ENCODE measurements at places on chromosomes 11 and 22.

DNA sequence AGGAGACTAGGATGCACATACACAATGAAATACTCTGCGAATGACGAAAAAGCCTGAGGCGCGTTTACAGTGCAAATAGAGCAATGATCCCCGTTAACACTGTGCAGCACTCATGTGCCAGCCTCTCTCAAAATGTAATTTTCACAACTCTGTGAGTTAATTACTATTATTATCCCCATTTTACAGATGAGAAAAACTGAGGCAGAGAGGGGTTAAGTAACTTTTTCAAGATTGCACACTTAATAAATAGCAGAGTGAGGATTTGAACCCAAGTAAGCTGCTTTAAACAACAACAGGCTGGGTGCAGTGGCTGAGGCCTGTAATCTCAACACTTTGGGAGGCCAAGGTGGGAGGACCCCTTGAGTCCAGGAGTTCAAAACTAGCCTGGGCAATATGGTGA is 21.6 kb upstream of the SYT12 start:
- peak; percentile 40 for ATAC-seq

DNA sequence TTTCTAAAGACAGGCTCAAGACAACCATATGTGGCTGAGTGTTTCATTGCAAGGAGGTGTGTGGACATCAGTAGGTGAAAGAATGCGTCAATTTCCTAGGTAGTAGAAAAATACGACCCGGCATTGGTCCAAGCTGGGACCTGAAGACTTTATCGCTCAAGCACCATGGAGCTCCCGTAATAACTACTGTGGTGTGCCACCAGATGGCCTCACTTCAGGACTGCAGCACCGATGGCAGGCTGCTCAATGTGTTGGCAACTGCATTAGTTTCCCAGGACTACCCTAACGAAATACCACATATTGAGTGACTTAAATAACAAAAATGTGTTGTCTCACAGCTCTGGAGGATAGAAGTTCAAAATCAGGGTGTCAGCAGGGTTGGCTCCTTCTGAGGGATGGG is 72.4 kb upstream of the FAT3 start:
- no peak for ATAC-seq

GRCh38 chr11:12581923-12582322 is 92.3 kb upstream of the TEAD1 start:
- peak; percentile 91 for ATAC-seq

DNA sequence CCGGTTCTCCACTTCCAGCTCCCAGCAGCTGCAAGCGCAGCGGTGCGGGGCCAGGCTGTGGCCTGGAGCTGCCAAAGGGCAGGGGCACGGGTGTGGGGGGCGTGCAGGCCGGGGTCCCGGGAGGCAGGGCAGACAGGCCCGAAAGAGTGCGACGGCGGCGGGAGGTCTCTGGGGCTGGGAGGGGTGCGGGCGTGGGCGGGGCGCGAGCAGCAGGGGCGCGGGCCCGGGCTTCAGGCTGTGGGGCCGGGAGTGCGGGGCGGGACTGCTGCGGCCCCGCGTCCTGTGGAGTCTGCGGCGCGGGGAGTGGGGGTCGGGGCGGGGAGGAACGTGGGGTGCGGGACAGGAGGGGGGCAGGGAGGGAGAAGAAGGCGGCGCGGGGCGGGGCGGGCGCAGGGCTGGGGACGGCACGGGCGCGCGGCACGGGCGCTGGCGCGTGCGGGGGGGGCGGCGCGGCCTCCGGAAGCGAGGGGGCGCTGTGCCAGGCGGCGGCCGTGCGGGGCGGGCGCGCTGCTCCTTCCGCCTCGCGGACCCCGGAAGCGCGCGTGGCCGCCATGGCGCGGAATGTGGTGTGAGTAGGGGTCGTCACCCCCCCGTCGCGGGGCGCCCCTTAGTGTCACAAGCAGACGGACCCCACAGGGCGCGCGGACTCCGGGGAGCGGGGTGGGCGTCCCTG is at the start of gene MRPL23:
Gene MRPL23, plus strand, starts transcription at position 521 of the 673 bp plus-strand sequence. Its CDS starts 31 bp downstream, at position 552.
- peak; percentile 75 for ATAC-seq

- ATAC-seq = no peak
Observed at GRCh38 chr11:82753921-82754320, 20.3 kb upstream of the FAM181B start.

- ATAC-seq = no peak
Observed at GRCh38 chr11:57974848-57975601, 48.7 kb upstream of the OR9Q1 start.

GRCh38 chr22:43884600-43885318 is 7.1 kb downstream of the PNPLA5 start:
- peak; percentile 37 for ATAC-seq

DNA sequence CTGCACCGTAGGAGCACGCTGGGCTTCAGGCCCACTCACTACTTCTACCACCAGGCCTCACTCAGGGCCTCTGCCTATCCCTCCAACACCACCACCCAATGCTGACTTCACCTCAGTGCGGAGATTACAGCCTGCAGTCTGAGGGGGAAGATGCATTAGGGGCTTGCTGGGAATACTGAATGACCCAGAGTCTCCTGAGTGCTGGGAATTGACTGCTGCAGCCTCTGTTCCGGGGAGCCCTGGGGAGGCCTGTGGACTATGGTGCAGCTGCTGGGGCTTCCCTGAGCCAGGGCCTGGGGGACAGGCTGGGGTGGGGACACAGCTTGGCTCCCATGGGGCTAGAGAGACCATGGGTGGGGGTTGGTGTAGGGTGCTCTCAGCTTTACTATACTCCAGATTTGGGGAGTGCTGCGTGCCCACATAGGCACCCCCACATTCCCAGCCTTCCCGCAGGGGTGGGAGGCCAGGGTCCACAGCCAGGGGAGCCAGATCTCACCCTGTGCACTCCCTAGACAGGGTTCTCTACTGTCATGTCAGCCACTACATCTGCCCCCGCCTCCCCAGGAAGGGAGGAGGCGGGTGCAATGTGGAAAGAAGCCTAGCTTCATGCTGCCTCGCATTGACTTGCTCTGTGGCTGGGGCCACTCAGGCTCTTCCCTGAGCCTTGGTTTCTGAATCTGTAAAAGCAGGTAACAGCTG is 44.4 kb downstream of the GDPD5 start:
- no peak for ATAC-seq

- ATAC-seq = no peak
Observed at GRCh38 chr11:110778343-110778742, 66.1 kb upstream of the ARHGAP20 start.

GRCh38 chr11:69130654-69131053 is 25.1 kb upstream of the SMIM38 start:
- no peak for ATAC-seq

DNA sequence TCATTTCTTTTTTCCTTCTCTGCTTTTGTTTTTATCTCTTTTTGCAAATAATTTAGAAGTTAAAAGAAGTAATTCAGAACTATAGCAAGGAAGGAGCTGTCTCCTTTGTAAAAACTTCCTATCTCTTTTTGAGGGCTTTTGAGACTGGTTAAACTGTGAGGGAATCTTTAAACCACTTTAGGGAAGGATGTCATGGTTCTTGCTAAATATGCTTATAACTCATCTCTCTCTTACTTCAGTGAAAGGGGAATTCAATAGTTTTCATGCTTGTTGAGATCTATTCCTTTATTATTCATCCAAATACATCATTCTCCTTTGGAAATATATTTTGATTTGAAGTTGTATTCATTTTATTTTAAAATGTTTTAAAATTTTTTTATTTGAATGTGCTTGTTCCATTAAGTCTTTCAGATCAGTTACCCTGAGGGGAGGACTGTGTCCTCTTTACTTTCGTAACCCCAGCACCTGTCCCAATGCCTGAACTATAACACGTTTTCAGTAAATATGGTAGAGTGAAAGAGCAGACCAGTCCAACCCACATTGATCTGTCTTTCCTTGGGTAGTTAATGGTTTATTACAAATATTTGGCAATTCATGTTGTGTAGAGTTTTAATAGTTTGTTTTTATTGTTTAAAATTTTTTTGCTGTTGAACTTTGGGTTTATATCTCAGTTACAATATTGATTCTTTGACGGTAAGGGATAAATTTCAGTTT is 27.5 kb downstream of the AMOTL1 start:
- ATAC-seq = no peak

DNA sequence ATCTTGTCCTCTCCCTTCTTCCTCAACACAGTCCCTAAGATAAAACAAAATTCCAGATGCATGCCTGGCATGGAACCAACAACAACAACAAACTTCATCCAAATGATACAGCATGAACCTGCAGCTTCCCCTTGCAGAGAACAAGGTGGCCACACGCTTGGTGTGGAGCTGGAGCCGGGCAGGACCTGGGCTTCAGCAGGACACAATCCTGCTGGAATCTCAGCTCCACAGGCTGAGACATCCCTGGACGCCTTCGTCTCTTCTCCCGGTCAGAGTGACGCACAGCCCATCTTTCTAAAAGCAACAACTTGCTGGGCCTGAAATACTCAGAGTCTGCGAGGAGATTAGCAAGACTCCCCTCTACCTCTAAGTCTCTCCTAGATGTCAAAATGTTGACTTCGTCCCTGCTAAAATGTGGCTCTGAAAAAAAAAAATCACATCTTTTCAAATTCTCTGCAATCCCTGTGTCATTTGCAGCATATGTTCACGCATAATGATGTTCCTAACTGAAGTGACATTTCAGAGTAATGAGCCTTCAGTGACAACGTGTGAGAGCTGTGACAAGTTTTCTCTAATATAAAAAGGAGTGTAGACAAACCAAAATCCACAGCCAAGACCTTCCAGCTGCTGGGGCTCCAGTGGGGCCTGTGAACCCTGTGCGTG is 1232.3 kb downstream of the TBC1D22A start:
- ATAC-seq = no peak

GRCh38 chr11:64347193-64347867 is 7.3 kb downstream of the CCDC88B start:
- peak; percentile 13 for ATAC-seq

GRCh38 chr11:46330563-46331281 is 16.5 kb upstream of the DGKZ start:
- no peak for ATAC-seq

DNA sequence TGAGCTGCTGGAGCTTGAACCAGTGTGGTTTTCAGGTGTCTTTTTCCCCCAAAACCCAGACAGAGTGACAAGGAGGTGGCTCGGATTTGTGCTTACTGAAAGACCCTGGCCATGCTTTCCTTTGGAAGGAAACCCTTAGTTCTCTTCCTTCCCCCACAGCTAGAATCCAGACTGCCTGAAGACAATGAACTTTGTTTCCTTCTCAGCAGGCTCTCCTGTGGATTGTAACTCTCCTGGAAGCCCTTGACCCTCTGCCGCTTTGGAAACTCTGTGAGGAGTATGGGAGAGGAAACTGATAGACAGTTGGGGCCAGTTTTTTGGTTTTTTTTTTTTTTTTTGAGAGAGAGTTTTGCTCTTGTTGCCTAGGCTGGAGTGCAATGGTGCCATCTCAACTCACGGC is 62.1 kb upstream of the SESN3 start:
- ATAC-seq = no peak

GRCh38 chr11:117823946-117824420 is 561 bp downstream of the FXYD2 start:
- no peak for ATAC-seq

DNA sequence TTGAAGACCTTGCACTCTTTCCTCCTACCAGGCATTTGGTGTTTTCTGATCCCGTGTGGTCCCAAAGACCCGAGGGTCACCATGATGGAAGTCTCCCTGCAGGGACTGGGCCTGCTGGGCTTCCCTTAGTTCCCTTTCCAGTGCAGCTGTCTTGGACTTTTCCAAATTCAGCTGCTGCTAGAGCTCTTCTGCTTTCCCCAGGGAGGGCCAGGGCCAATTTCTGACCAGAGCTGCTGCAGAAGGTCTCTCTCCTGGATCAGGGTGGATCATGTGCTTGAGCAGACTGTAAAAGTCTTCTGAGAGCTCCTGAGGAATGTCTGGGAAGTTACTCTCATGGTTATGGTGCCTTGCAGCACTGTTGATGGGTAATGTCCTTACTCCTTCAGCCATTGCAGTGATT is 23.2 kb downstream of the LDLRAD3 start:
- no peak for ATAC-seq

DNA sequence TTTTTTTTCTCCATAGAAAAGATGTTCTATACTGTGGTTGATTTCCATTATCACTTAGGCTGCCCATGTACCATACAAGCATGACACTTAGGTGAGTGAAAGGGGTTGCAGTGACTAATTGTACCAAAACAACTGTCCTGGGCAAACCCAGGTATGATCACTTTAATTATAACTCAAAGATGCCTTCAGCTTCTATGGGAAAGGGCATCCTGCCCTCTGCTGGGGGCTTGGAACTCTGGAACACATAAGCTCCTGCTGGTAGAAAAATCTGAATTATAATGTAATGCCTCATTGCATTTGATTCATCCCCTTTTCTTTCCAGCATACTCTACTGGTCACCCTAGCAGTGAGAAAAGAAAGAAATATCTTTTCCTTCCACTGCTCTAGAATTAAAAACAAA is 206.3 kb downstream of the DDX10 start:
- peak; percentile 29 for ATAC-seq

- no peak for ATAC-seq
Observed at GRCh38 chr11:99316776-99317520, 296.2 kb downstream of the CNTN5 start.

GRCh38 chr11:86719781-86720463 is 47.5 kb upstream of the ME3 start:
- peak; percentile 90 for ATAC-seq

GRCh38 chr22:32836280-32837123 is 35.0 kb downstream of the TIMP3 start:
- ATAC-seq = no peak

DNA sequence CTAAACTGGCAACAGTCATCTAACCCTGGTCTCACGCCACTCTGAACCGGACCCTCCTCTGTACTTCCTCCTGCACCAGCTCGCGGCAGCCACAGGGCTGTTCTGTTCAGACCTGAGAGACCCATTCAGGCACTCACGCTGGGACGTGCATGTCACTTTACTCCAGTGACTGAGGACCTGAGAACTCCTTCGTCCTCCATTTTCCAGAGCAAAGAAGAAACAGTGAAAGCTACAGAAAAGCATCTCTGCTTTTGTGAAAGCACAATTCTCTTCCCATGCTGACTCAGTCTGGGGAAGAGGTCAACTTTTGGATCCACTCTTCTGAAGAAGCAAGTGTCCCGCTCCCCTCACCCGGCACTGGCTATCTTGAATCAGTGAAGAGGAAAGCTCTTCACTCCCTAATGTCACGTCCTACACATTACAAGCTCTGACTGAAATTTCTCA is 24.5 kb downstream of the PISD start:
- no peak for ATAC-seq

DNA sequence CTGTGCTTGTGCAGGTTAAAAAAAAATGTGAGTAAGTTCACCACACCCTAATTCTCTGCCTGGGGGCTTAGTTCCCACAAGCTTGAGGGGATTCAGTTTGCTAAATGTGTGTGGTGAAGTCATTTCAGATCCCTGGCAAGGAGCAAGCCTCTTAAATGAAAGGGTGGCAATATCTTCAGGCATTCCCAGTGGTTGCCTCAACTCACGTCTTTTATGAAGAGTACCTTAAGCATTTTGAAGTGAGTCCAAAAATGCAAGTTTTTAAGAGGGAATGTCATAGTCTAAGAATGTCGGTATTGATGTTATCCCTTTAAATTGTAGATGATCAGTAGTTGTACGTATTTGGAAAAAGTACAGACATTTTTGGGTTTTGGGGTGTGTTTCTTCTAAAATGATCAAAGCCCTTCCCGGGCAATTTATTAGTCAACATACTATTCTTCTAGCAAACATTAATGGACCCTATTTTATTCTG is 4.9 kb downstream of the TCP11L1 start:
- peak; percentile 55 for ATAC-seq

- ATAC-seq = no peak
Observed at GRCh38 chr11:120335556-120335907, 681 bp upstream of the ARHGEF12 start.

GRCh38 chr11:104897891-104898684 is at the start of gene CASP12:
Gene CASP12 (minus strand): TSS chr11:104898460.
- no peak for ATAC-seq

GRCh38 chr11:126492331-126493082 is 137.0 kb downstream of the ST3GAL4 start:
- ATAC-seq = no peak
